ENCODE measurements at places on chromosomes 13 and 19.
A peak's percentile ranks its signal among the peaks of the same experiment; 100 is the strongest.

DNA sequence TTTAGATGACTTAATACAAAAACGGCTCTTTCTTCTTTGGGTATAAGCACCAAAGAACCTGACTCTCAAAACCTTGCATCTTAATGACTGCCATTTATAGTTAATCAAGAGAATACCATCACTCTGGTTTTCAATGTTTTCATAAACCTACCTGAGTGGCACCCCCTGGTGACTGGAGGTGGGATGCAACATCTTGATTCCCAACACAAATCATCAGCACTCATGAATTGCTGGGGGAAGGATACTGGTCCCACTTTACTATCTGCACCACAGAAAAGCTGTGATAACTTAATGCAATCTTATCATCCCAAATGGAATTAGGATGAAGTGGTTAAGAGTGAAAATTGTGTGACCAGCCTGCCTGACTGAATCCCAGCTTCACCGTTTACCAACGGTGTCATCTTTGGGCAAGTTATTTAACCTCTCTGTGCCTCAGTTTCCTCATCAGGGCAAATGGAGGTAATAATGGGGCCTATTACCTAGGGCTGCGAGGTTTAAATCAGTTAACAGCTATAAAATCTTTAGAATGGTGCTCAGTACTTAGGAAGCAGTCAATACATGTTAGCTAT, 366.4 kb downstream of the KLF12 start:
- peaks cover 20% of the 10 kb centered on the region for H3K4me1 ChIP-seq
- no peaks in the 10 kb centered on the region for H3K27me3 ChIP-seq
- H3K4me3 ChIP-seq: no peak overlapping the region
- H3K27ac ChIP-seq: no peak overlapping the region
- H3K36me3 ChIP-seq: no peaks in the 10 kb centered on the region

DNA sequence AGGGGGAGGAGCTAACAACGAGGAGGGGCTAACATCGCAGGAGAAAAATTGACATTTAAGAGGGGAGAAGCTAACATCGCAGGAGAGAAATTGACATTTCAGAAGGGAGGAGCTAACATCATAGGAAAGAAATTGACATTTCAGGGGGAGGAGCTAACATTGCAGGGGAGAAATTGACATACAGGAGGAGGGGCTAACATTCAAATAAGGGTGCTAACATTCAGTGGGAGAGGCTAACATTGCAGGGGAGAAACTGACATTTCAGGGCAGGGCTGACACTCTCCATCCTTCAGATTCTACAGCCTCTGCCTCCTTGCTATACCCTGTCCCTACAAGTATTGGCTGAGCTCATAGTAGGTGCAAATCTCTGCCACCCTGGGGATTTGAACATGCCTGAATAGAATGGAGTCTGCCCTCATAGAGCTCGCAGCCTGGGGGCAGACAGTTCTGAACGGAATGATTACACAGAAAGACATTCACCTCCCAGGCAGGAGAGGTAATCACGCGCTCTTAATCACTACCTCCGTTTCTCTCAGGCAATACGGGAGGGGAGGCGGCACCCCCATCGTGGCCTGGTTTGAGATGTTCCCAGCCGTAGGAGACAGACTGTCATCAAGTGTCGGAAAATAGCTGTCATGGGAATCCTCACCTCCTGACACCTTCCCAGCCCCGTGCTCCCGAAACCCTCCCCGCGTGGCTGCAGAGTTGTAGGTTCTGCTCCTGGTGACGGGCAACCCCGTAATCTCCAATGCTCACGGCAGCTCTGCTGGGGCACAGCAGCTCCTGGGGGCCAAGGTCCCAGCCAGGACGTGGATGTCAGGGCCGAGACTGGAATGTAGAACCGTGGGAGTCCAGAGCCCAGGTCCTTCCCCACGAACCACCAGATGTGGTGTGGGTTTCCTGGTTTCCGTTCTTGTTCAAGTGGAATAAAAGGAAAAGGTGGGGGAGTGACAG, 9.5 kb downstream of the GPR32 start:
- peaks cover 31% of the 10 kb centered on the region for H3K27me3 ChIP-seq
- no peak overlapping the region for H3K4me3 ChIP-seq
- H3K4me1 ChIP-seq: peaks cover 5% of the 10 kb centered on the region

- H3K4me1 ChIP-seq: peaks cover 10% of the 10 kb centered on the region
- H3K4me3 ChIP-seq: no peak overlapping the region
Observed at GRCh38 chr13:41971848-41972247, 10.9 kb upstream of the VWA8 start.

GRCh38 chr13:94345374-94346195, 133.9 kb downstream of the DCT start:
- peaks cover 3% of the 10 kb centered on the region for H3K4me1 ChIP-seq
- H3K4me3 ChIP-seq: no peak overlapping the region
- no peak overlapping the region for H3K27ac ChIP-seq
- DNase-seq: no peak
- H3K27me3 ChIP-seq: no peaks in the 10 kb centered on the region

- DNase-seq: no peak
- no peak overlapping the region for H3K27ac ChIP-seq
- H3K4me3 ChIP-seq: no peak overlapping the region
- H3K4me1 ChIP-seq: no peaks in the 10 kb centered on the region
- no peaks in the 10 kb centered on the region for H3K36me3 ChIP-seq
Observed at GRCh38 chr19:51816711-51817110, 21.8 kb downstream of the FPR3 start.

- H3K27me3 ChIP-seq: no peaks in the 10 kb centered on the region
- H3K36me3 ChIP-seq: no peaks in the 10 kb centered on the region
- H3K4me3 ChIP-seq: no peak overlapping the region
- no peak for DNase-seq
Observed at GRCh38 chr13:33310245-33311038, 24.9 kb upstream of the STARD13 start.

- H3K27me3 ChIP-seq: no peaks in the 10 kb centered on the region
- no peaks in the 10 kb centered on the region for H3K4me1 ChIP-seq
- no peaks in the 10 kb centered on the region for H3K36me3 ChIP-seq
- DNase-seq: no peak
- H3K4me3 ChIP-seq: no peak overlapping the region
- H3K27ac ChIP-seq: no peak overlapping the region
Observed at GRCh38 chr13:46097015-46097414, 7.8 kb downstream of the CPB2 start.

- no peak overlapping the region for H3K4me3 ChIP-seq
- no peaks in the 10 kb centered on the region for H3K36me3 ChIP-seq
- H3K4me1 ChIP-seq: no peaks in the 10 kb centered on the region
- no peak for DNase-seq
- H3K27me3 ChIP-seq: no peaks in the 10 kb centered on the region
Observed at GRCh38 chr13:38606699-38607535, 80.0 kb upstream of the FREM2 start.

DNA sequence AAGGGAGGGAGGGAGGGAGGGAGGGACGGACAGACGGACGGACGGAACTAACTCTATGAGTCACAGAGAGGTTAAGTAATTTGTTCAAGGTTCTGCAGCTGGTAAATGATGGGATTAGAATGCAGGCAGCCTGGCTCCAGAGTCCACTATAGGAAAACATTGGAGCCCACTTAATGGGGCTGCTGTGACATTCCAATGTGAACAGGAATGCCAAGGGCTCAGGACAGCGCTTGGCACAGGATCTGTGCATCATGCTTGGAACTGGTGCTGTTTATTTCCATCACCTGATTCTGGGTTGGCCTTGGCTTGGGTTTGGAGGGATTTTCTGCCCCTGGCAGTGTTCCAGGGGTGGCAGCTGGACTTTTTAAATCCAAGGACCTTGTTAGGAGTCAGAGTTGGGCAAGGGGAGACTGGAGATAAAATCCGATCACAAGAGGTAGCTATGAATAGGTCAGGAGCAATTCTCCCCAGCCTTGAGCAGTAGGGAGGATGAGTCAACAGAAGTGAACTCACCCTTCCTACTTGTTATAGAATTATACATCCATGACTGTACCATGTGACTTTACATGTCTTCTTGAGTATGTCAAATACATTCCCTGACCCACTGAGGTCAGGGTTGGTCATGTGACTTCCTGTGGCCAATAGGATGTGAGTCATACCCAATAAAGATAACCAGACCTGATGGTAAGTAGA, 7.8 kb upstream of the HIF3A start:
- H3K36me3 ChIP-seq: no peaks in the 10 kb centered on the region
- no peak for DNase-seq
- no peak overlapping the region for H3K4me3 ChIP-seq
- H3K27me3 ChIP-seq: no peaks in the 10 kb centered on the region
- H3K4me1 ChIP-seq: no peaks in the 10 kb centered on the region

- H3K27ac ChIP-seq: no peak overlapping the region
- no peaks in the 10 kb centered on the region for H3K4me1 ChIP-seq
- no peak for DNase-seq
- H3K4me3 ChIP-seq: no peak overlapping the region
- H3K36me3 ChIP-seq: no peaks in the 10 kb centered on the region
Observed at GRCh38 chr13:24709186-24709913, 29.1 kb downstream of the ATP12A start.

DNA sequence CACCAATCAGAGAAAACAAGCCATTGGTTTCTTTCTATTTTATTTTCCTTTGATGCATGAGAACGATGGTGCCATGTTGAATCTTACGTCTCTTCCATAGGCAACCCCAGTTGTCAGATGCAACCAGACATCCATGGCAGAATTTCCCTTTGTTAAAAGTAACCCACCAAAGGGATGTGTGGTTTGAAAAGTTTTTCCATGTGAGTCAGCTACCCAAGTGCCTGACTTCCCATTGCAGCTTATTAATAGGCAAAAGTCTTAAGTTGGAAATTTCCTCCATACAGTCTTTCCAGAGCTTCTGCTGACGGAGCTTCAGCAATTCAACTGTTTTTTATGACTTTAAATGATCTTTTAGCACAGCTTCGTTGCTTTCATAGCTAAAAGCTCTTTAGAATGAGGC, 73.8 kb upstream of the FAM216B start:
- DNase-seq: no peak
- H3K4me1 ChIP-seq: no peaks in the 10 kb centered on the region
- no peak overlapping the region for H3K4me3 ChIP-seq
- no peaks in the 10 kb centered on the region for H3K36me3 ChIP-seq
- H3K27me3 ChIP-seq: no peaks in the 10 kb centered on the region

- DNase-seq: no peak
- no peak overlapping the region for H3K27ac ChIP-seq
- no peak overlapping the region for H3K4me3 ChIP-seq
- no peaks in the 10 kb centered on the region for H3K36me3 ChIP-seq
- H3K27me3 ChIP-seq: 0 out of 2 replicates have a peak, but pooled peaks cover 2% of the 10 kb centered on the region
Observed at GRCh38 chr13:110869805-110870706, 44.8 kb downstream of the ANKRD10 start.

DNA sequence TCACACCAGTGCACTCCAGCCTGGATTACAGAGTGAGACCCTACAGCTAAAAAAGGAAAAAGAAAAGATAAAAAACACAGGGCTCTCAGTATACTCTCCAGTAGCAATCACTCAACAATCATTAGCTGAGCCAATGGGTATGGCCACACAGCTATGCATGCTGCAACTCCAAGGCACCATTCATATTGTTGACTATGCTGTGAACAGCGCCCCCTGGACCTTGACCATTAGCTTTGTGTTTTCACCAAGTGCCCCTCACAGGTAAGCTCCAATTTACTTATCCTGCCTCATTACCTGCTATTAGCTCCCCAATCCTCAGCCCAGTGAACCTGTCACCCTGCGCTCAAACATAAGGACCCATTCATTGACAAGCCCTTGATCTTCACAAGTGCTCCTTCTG, 35.8 kb downstream of the ZIC5 start:
- H3K27me3 ChIP-seq: no peaks in the 10 kb centered on the region
- H3K27ac ChIP-seq: no peak overlapping the region
- H3K36me3 ChIP-seq: no peaks in the 10 kb centered on the region
- peak; percentile 60 for DNase-seq
- H3K4me1 ChIP-seq: peaks cover 4% of the 10 kb centered on the region
- H3K4me3 ChIP-seq: no peak overlapping the region

- no peak overlapping the region for H3K27ac ChIP-seq
- no peaks in the 10 kb centered on the region for H3K27me3 ChIP-seq
- H3K4me3 ChIP-seq: no peak overlapping the region
- DNase-seq: no peak
Observed at GRCh38 chr13:113448885-113449692, 4.2 kb downstream of the ADPRHL1 start.

Data from H1 (cell line).